ENCODE measurements at places on chromosomes 7 and 10. TPM values are rescaled to one million over a fixed set of nuclear protein-coding genes. Genes with fewer than 3 reads are reported as not detected.

Gene ATG9B
- total RNA-seq = 7.9 TPM

DNA sequence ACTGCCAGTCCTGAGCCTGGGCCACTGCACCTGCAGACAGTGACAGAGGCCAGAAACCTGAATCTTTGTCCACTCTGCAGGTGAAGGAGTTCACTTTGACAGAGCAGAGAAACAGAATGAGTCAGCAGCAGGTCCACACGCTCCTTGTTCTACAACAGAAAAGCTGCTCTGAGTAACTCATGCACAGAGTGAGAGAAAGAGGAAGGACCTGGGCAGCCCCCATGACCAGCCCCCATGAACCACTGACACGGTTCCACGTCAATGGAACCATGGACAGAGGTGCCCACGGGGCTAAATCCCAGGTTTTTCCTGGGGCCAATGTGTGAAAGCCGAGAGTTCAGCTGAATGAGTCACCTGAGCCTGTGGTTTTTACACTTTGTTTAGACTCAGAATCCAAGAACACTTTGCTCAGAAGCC is 40.8 kb upstream of the CTBP2 start:
- no peak for DNase-seq

DNA sequence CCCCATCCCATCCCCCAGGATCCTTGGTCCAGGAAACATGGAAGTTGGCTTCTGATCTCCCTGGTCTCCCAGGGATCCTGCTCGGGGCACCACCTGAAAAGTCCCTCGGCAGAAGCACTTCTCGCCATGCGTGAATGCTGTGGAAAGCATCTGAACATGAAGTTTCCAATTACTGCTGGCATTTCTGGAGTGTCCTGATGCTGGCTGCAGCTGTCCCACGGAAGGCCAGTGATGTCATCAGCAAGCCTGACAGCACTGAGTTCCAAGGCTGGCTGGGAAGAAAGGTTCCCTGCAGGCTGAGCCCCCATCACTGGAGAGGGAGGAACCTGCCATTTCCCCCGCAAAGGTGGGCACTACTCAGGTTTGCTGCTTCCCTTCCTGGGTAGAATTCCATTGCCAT is 71.4 kb downstream of the KCNMA1 start:
- DNase-seq = no peak

Gene TMEM229A
- total RNA-seq = not detected

Gene GPR15LG
- not detected for total RNA-seq

DNA sequence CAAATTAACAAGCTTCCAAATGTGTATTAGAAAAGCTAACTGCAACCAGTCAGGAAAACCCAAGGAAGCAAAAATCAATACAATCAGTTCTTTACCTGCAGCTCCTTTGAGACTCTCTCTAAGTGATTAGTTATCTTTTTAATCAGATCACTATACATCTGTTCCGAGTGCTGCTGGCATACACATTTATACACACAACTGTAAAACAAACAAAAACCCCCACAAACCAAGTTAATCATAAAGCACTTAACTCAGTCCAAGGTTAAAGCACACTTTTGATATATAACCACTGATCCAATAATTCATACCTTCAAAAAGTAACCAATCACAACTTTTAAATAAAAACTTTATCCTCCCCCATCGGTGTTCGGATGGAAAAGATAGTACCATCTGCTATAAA is 25.6 kb downstream of the CACUL1 start:
- DNase-seq = no peak

Gene CALML3
- not detected for total RNA-seq

GRCh38 chr10:130621231-130621775 is 485.1 kb downstream of the GLRX3 start:
- no peak for DNase-seq

GRCh38 chr7:157265051-157265450 is 71.8 kb upstream of the DNAJB6 start:
- no peak for DNase-seq

- DNase-seq = no peak
Observed at GRCh38 chr10:29611781-29612381, 22.9 kb downstream of the SVIL start.

DNA sequence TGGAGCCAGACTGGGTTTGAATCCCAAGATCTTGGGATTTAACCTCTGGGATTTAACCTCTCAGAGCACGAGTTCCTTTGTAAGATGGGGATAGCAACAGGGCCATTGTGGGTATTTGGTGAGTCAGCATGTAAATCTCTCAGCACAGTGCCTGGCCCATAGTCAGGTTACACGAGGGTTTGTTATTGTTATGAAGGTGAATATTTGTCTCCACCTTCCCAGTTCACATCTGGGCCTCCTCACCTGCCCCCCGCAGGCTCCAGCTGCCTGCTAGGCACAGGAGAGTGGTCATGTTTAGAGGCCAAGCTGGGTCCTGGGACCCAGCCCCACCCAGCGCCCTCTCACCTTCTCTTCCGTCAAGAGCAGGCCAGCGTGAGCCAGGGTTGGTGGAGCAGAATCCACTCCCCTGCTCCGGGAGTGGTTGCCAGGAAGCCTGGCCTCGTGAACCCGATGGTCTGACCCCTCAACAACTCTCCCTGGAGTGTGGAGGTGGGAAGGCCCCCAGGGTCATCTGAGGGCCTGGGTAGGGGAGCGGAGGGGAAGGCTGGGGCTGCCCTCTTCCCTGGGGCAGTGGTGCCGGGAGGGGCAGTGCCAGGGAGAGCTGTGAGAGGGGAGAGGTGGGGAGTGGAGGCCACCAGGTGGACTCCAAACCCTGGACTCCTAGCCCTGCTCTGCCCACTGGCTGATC is 26.0 kb downstream of the FAM241B start:
- no peak for DNase-seq

Gene NUTM2E
- 0.18 TPM for total RNA-seq

DNA sequence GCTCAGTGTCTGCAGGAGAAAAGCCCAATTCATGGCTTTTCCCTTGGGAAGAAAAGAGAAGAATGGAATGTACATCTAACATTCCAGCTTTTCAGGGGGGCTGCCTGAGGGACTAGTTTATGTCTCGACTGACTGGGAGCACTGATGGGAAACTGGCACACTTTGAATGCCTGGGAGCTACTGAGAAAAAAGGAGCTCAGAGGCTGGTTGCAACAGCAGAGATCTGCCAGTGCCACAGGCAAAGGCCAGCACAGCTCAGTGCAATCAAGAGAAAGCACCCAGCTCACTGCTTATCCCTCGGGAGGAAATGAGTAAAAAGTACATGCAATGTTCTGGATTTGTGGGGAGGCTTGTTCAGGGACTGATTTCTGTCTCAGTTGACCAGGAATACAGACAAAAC is 226.2 kb downstream of the COBL start:
- DNase-seq = no peak

GRCh38 chr10:130372222-130372621 is 236.0 kb downstream of the GLRX3 start:
- DNase-seq = no peak

Gene CTAGE6
- 3.0 TPM for total RNA-seq

DNA sequence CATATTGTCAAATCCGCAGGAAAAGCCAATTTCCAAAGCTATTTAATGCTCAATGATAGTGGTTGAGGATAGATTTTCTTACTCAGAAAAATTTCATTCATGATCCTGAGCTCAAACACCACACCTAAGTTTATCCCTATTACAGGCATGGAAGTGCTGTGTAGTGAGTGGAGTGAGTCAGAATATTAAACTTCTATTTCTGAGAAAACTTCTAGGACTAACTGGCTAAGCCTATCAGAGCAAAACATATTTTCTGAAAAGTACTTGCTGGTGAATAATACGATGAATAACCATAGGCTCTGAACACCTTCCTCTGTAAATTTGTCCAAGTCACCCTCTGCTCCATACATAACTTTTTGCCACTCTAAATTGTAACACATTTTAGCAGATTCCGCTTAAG is 221.5 kb downstream of the SUGCT start:
- DNase-seq = no peak

GRCh38 chr10:4581929-4582328 is 244.1 kb upstream of the AKR1E2 start:
- DNase-seq = no peak

- no peak for DNase-seq
Observed at GRCh38 chr10:129814681-129815646, 149.1 kb downstream of the EBF3 start.

DNA sequence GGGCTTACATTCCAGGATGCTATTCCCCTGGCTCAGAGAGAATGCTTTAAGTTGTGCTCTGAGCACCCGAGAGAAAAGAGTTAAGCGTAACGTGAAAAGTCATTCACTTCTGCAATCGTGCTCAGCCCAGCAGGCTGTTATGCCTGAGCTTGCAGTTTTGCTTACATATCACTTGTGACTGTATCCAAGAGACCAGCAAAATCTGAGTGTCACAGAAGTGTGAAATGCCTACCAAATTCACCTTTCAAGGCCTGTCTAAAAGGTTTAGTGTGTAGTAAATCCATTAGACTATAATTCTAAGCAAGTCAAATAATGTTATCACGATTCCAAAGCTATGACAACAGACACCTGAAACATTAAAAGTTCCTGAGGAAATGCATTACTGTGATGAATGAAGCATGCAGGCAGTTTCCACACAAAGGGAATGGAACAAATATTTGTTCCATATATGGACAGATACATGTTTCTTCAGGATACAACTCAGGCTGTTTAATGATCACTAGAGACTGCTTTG is 20.1 kb downstream of the ITGB1 start:
- no peak for DNase-seq

- DNase-seq = no peak
Observed at GRCh38 chr7:138292951-138293350, 167.1 kb upstream of the TRIM24 start.

Gene FFAR4
- not detected for total RNA-seq

Gene SLC26A3
- total RNA-seq = not detected

DNA sequence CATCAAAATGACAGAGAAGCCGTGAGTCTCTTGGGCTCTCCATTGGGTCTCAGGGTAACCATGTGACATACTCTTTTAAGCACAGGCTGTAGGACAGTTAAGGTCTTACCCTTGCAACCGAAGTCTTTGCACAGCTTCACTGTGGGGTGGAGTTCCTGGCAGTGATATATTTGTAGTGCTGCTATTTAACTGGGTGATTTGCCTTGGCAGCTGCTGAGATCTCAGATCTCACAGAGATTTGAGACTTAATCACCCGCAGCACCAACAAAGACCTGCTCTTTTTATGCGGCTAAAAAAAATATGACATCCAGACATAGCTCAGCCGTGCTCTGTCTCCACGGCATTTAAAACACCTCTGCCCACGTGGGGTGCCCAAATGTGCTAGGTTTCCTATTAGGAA is 63.4 kb upstream of the NPTX2 start:
- no peak for DNase-seq

GRCh38 chr10:6530211-6530840 is 49.8 kb downstream of the PRKCQ start:
- peak; percentile 91 for DNase-seq

- DNase-seq = no peak
Observed at GRCh38 chr7:119037941-119038340, 813.4 kb downstream of the ANKRD7 start.

DNA sequence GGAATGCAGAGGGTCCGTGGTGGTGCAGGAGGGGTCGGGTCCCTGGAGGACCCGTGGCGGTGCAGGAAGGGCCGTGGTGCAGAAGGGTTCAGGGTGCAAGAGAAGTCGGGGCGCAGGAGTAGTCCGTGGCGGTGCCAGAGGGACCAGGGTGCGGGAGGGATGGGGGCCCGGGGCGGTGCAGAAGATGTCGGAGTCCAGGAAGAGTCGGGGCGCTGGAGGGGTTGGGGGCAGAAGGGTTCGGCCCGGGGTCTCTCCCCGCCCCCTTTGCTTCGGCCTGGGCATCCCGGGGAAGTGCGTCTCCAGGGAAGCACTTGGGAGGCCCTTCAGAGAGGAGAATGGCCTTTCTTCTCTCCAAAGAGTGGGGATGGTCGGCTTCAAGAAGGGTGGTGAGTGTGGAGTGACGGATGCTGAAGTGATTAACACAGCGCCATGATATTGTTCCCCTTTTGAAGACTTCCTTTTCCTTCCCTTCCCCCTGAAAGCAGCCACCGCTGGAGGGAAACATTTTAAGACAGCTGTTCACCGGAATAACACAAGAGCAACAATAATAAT is 997 bp downstream of the WDR37 start:
- no peak for DNase-seq

Gene IDI2
- not detected for total RNA-seq

DNA sequence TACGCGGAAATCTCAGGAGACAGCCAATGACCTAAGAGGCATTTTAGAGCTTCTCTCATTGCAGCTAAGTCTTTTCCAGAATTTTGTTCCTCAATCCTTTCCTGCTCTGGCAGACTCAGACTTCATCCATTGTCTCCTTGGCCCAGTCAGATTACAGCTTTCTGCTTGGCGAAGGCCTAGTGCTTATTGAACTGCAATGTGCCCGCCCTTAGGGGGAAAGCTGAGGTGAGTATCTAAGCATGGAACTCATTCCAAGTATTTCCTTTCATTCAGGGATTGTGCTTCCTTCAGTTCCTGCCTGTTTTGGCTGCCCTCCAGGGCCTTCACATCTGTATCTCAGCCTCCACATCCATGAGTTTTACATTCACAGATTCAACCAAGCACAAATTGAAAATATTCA is 37.5 kb downstream of the PRLHR start:
- no peak for DNase-seq

DNA sequence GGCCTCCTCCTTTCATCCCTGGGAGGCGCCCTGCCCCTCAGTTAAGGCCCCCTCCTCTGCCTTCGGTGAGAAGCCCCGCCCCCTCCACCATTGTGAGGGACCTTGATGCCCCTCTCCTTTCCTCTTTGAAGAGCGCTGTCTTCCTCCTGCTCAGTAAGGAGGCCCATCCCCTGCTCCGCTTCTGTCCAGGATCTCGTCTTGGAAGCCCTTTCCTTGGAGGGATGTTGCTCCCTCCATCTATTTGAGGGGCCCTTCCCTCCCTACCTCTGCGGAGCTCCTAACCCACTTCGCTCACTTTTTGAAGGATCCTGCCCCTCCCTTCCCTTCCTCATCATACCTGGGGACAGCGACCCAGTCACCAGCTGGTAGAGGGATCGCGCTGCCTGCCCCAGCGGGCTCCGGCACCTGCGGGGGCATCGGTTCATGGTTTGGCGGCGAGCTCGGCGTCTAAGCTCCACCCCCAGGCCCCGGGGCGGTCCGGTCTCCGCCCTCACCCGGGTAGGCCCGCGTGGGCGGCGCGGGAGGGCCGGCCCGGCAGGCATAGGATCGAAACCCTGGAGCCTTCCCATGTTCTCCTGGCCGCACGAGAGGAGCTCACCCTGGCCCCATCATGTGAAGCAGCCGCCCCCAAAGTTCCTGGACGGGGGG is 4.1 kb downstream of the KCNIP2 start:
- peak; percentile 68 for DNase-seq

GRCh38 chr10:49700997-49701396 is 21.5 kb downstream of the C10orf53 start:
- no peak for DNase-seq

GRCh38 chr10:68185085-68185484 is 46.8 kb downstream of the ATOH7 start:
- no peak for DNase-seq

DNA sequence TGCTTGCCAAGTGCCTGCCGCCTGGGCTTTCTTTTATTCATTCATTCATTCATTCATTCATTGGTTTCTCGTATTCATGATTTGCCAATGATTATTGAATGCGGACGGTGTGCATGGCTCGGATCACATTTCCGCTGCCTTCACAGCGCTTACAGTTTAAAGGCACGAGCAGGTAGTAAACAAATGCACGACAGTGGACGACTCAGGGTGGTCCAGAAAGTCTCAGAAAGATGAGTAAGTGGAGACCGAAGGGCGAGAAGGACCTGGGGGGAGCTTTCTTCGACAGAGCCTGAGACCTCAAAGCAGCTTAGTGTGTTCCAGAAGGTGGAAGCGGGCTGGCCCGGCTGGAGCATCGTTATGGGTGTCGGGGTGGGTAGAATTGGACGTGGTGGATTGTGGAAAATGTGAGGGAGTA is 506 bp downstream of the MCM10 start:
- DNase-seq = peak; percentile 39

GRCh38 chr7:68800316-68800715 is 798.0 kb upstream of the AUTS2 start:
- DNase-seq = no peak
